GM04504 (cell line): ENCODE measurements at places on chromosomes 13 and 19.

DNA sequence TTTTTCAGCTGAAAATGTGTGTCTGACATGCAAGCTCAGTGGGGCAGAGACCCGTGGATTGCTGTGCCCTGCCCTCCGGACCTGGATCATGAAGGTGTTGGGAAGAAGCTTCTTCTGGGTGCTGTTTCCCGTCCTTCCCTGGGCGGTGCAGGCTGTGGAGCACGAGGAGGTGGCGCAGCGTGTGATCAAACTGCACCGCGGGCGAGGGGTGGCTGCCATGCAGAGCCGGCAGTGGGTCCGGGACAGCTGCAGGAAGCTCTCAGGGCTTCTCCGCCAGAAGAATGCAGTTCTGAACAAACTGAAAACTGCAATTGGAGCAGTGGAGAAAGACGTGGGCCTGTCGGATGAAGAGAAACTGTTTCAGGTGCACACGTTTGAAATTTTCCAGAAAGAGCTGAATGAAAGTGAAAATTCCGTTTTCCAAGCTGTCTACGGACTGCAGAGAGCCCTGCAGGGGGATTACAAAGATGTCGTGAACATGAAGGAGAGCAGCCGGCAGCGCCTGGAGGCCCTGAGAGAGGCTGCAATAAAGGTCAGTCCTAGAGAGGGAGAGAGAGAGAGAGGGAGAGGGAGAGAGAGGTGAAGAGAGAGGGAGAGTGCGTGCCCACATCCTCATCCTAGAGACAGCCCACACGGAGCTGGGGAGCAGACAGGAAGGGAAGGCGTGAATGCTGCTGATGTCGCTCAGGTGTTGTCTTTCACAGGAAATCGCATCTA lies 5.1 kb upstream of the DCUN1D2 start:
- no peak for DNase-seq

GRCh38 chr13:77423296-77423695 lies 96.4 kb upstream of the MYCBP2 start:
- DNase-seq: no peak

DNA sequence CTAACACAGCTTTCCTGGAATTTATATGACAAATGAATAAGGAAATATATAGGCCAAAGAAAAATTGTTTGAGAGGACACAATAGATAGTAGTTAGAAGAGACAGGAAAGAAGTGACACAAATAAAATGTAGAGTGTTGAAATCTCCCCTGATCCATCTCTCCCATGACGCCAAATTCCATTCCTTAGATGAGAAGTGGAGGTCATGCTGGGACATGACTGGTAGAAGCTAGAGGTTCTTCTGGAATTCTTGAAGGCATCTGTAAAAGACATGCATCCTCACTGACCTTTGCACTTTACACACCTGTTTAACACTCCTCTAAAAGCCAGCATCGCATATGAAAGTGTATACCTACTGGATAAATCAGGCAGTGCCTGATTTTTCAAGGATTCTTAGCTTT lies 67.8 kb downstream of the DGKH start:
- DNase-seq: no peak

- no peak for DNase-seq
Observed at GRCh38 chr19:35262101-35262761, 6.5 kb upstream of the USF2 start.

DNA sequence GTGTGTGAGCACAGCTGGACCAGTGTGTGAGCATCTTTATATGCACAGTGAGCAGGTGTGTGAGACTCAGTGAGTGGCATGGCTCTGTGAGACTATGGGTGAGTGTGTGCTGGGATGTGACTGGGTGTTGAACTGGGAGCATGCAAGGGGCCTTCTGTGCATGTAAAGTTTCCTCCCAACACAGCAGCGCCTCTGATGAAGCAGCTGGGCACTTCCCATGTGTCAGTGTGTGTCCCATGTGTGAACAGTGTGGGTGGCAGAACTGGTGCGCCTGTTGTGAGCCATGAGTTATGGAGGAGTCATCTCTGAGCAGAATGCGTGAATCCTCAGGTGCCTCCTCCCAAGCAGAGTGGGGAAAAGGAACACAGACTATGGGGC lies 24.1 kb downstream of the LGALS16 start:
- no peak for DNase-seq

DNA sequence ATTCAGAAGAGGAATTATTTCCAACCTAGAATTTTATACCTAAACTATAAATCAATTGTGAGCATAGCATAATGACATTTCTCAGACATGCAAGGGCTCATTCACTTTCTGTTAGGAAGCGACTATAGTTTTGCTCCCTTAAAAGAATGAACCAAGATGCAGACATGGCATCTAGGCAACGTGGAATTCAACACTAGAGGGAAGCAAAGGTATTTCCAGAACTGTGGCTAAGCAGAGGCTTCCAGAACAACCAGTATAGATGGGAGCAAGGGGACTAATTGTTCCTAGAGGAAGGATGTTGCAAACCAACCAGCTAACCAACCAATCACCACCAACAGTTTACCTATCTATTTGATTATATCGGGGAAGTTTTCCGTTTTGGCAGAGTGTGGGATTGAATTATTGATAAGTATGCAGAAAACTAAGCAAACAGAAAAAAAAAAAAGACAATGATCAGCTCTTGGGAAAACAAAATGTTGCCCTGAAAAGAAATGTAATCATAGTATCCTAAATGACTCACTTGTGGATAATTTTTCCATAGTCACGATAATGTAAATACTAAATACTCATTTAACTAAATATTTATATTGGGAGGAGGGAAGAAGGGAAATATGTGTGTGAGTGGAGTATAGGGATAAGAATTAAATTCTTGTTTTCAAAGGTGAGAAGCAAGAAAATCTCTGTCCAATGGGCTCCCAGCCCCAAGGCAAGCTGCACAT lies 21.1 kb downstream of the ARL11 start:
- DNase-seq: no peak

DNA sequence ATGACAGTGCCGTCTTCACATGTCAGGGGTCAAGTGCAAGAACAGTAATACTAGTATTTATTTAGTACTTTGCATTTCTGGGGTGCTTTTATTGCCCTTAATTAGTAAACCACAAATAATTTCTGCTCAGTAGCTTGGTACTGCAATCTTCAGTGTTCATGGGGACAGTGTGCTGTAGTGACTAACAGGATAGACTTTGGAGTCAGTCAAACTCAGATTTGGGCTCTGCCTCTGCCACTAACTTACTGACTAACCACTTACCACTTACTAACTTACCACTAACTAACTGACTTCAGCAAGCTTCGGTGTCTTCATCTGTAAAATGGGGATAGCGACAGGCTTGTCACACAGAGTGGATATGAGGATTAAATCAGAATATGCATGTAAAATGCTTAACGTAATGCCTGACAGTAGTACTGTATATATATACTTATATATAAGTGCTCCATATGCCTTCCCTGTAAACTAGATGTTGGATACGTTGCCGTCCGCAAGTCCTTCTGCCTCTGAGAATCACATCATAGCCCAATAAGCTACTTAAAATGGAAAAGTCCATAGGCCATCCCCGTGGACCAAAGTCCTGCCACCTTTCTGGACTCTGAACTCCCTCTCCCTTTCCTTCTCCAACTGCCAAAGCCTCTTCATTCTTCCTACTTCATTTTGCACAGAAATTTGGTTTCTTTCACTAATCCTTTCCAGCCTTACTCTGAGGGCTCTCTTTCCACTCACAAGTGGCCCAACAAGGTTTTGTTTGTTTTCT lies 158.1 kb downstream of the ZIC5 start:
- DNase-seq: no peak

DNA sequence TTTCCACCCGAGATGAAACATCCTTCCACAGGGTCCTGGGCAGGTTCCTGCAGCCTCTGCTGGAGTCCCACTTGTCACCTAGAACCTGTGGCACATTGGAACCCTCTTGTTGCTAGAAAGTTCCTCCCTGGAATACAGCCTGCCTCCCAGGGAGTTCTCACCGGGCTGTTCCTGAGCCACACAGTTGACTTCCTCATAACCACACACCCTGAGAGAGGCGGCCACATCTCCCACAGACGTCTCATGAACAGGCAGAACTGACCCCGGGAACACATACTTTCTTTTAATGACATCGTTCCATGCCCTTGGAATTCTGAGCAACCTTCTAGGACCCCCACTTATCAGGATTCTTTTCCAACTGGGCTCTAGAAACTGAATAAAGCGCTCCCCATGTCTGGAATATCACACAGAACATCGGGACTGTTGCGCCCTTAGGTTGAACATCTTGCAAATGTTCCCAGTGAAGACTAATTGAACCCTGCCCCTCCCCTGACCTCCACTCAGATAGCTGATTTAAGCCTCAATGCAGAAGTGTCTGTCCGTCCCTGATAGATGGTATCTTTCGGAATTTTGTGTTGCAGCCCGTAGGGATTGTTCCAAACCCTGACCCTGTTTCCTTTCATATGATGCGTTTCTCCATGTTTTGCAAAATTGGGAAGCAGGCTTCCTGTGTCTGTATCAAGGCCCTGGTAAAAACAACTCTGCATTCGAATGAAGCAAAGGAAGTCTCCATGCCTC lies 91.1 kb downstream of the RAB20 start:
- DNase-seq: no peak

- no peak for DNase-seq
Observed at GRCh38 chr19:6333439-6333838, at the start of gene ACER1. ACER1 (minus strand) TSS chr19:6333612; CDS start chr19:6333551, 61 bp downstream.

DNA sequence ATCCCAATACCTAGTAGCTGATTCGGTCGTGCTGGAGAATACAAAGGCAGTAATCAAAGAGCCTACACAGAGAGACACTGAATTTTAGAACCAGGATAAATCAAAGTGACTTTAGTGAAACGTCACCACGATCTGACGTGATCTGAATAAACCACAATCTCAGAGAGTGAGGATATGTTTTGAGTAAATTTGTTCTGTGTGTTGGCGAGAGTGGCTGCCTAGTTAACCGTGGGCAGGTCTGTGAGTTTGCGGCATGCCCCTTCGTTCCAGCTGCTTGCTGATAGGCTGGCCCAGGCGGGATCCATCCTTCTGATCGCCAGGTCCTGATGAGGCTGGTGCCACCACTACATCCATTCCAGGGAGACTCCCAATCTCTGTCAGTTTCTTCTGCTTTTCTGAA lies 40.4 kb downstream of the LRCH1 start:
- no peak for DNase-seq

GRCh38 chr19:38455031-38455430 lies 21.5 kb downstream of the RYR1 start:
- peak; percentile 1 for DNase-seq

DNA sequence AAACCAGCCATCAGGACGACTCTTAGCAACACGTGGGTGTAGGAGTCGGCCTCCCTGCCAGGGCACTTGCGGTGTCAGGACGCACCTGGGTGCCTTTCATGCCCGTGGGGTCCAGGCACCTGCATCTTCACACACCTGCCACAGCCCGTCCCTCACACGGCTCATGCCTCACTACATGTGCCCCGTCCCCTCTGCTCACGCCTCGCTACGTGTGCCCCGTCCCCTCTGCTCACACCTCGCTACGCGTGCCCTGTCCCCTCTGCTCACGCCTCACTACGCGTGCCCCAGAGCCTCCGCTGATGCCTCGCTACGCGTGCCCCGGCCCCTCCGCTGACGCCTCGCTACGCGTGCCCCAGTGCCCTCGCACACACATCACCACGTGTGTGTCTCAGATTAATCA lies 58.0 kb upstream of the F7 start:
- DNase-seq: no peak

GRCh38 chr13:33730619-33731018 lies 87.3 kb upstream of the RFC3 start:
- no peak for DNase-seq

- DNase-seq: no peak
Observed at GRCh38 chr13:66780814-66781213, 449.3 kb downstream of the PCDH9 start.

GRCh38 chr19:7401694-7402093 lies 53.0 kb downstream of the ARHGEF18 start:
- DNase-seq: no peak

DNA sequence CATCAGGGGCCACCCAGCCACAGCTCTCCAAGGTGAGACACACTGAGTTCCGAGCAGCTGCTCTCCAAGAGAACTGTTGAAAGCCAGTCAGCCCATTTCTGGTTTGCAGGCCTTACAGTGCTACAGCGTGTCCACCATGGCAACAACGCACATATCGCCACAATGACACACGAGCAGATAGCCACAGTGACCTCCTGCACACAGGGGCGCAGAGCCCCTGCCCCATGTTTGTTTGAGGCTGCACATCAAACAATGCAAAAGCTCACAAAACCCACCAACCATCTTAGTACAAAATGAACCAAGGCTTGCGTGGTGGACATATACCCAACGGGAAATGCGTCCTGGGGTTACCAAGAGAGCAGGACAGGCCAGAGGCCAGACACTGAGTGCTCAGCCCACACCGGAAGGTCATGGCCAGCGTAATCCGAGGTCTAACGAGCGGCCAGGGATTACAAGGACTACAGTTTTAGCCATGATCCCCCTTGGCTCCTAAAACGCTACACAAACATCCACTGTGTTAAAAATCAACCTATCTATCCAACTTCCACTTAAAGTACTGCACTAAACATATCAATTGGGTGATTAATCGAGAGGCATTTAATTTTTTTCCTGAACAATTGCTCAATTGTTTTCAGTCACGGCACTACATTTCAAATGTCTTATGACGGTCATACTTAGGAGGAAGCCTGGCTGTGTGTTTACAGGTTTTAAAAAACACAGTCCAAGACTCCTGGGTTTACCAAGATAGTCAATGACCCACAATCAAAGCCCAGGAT lies 56.0 kb downstream of the STK24 start:
- no peak for DNase-seq

DNA sequence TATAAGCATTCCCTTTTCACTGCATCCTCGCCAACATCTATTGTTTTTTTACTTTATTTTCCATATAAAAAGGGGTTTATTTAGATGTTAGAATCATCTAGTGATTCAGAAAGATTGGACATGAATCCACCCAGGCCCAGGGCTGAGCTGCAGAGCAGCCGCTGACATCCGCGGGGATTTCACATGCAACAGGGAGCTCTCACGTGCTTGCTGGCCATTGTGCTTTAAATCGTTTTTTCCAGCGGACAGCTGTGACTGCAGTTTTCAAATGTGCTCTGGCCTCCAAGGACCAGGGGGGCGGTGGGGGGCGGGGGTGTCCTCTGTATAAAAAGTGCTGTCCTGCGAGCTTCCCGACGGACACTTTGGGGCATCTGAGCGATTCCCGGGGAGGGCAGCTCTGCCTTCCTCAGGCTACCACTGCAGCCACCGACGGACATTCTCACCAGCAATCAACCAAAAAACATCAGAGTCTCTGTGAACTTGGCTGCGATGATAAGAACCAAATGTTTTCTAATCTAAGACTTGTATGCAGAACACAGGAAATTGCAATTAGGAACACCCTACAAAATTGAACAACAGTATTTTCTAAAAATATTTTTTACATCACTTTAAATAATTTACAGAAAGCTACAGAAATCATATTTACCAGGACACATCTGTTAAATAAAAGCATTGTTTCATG lies 12.6 kb downstream of the RB1 start:
- no peak for DNase-seq

DNA sequence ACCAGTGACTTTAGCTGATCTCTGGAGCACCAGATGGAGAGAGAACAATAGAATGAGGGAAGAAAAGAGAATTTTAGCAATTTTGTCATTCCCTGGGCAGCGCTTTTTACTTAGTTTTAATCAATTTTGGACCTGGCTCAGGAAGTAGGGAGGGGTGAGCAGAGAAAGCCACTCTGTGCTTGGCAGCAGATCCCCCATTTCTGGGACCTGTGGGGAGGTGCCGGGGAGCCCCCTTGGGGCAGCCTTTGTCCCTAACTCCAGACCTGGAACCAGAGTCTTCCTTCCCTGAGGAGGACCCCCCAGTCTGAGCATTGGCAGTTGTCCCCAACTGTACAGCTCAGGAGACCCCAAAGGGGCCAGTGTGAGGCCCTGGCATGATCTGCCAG lies 10.5 kb downstream of the LYL1 start:
- DNase-seq: no peak

GRCh38 chr19:3132971-3133792 lies 2.7 kb upstream of the GNA15 start:
- DNase-seq: peak; percentile 63

GRCh38 chr13:113777311-113778260 lies 18.6 kb downstream of the TMEM255B start:
- DNase-seq: no peak
